AG09309 (cell line): ENCODE measurements at places on chromosomes 2 and 18.

DNA sequence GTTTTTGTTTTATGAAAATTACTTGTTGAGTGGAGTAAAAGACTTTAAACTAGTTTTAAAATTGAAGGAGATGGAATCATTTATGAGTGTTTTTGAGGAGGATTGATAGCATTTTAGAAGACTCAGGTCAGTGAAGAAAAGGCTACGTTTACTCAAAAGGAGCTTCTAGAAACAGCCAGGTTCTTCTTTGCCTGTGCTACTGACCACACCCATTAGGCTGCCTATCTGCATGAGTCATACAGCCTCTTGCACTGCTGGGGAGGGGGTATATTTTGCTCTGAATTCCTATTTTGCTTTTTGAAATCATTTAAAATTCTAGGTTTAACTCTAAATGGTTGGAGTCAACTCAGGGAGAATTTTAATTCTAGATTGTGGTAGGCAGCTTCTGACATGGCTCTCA, 22.3 kb downstream of the EFEMP1 start:
- DNase-seq: no peak

- no peak for DNase-seq
Observed at GRCh38 chr18:35962320-35962719, 10.2 kb upstream of the RMP24 start.

DNA sequence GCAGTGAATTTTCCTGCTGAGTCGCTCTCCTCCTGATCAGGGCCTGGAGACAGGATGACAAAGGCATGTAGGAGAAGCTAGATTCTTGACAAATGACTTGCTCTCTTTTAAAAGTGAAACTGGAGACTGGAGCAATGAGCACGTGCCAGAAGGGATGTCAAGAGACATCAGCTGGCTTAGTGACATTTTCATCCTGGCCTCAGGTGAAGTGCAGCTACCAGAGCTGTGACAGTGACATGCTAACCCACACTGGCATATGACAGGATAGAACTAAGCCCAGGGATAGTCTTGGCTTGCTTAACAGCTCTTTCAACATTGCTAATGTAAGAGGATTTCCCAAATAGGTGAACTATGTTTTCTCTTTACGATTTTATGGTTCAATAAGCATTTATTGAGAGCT, 757.5 kb upstream of the DDX18 start:
- no peak for DNase-seq

GRCh38 chr2:241866790-241867645, 2.5 kb upstream of the RTP5 start:
- no peak for DNase-seq

DNA sequence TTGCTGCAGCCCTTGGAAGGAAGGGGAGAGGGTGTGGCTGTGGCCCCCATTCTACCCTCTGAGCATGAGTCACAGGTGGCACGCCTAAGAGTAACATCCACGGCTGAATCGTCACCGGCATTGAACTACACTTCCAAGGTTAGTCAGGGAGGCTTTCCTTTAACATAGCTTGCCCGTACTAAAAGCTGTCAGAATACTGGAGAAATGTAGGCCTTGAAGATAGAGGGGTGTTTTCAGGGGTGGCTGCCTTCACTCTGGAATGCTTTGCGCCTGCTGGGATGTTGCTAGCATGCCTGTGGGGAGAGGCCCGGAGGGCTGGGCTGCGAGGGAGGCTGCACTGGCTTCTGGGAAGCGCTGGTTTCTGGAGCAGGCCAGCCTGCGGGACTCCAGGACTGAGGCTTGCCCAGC, 333.7 kb downstream of the AGAP1 start:
- no peak for DNase-seq

DNA sequence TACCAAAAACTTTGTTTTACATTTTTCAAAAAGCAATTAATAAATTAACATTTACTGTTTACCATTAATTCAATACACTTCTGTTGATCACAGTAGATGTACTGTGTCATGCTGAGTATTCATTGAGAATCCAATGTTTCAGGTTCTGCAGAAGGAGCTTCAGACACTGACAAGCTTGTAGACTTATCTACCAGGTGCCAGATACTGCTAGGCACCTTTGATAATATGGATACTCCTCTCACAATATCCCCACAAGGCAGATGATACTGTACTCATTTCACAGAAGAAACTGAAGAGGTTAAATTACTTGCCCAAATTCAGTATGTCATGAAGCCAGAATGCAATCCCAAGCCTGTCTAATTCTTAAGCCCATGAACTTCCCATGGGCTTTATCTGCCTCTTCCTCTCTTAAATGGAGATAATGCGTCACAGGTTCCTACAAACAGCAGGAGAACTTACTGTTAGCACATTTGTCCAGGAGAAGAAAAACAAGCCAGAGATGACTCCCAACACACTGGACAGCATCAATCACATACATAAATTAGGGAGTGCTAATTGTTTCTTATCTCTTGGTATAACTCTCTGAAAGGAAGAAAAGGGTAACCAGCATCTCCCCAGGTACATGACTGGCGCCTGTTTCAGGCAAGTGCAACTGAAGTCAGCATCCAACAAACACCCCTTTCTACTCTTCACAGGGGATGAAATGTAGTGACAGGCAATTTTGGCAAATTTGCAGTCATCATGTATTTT, 27.4 kb downstream of the ITSN2 start:
- no peak for DNase-seq

DNA sequence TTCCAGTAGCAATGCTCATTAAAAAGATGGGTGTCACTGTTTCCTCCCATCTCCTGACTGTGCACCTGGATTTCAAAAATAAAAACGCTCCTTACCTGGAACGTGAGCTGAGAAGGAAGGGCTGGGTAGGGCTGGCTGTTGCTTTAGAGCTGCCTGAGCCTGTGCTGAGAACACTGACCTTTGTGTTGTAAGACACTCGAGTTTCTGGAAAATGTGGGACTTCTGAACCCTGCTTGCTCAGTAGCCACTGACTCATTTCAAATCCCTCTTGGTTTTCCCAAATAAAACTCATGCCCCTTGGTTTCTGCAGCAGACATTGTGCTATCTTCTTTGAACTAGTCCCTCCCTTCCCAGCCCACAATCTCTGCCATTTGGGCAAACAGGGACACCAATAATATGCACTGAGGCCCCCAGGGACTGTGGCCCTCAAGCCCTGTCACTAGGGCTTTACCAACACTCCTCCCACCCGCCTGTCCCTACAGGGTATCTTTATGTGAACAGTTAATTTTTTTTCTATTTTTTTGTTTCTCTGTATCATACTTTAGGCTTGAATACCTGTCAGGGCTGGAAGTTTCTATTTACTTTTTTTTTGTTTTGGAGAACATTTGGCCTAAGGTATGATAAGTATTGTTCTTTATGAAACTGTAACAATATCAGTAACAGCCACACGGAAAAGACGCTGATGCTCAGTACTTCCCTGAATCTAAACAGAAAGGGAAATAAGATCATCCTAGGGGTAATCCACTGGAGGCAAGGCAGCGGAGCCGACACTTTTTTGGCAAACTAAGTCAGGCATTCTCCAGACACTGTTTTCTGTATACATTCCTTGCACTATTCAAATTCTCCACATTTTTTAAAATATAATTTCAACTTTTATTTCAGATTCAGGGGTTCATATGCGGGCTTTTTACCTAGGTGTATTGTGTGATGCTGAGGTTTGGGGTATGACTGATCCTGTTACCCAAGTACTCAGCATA, 280.2 kb downstream of the STK39 start:
- DNase-seq: no peak
